ENCODE measurements at places on chromosomes 7 and 10.

DNA sequence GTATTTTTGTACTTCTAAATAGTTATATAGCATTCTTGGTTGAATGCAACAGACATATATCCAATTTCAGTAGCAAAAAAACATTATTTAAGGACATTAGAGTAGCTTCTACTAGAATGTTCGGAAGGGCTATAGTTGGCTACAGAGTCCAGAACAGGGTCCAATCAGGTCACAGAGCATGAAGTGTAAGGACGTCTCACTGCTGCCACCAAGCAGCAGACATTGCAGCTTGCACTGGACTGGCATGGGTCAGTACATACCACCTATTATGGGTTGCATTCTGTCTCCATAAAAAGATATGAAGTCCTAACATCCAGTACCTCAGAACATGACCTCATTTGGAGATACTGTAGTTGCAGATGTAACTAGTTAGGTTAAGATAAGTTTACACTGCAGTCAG is 87.3 kb downstream of the LHFPL3 start:
- no peak for DNase-seq

- no peak for DNase-seq
Measured at GRCh38 chr10:92574548-92575261, 812 bp upstream of the IDE start.

DNA sequence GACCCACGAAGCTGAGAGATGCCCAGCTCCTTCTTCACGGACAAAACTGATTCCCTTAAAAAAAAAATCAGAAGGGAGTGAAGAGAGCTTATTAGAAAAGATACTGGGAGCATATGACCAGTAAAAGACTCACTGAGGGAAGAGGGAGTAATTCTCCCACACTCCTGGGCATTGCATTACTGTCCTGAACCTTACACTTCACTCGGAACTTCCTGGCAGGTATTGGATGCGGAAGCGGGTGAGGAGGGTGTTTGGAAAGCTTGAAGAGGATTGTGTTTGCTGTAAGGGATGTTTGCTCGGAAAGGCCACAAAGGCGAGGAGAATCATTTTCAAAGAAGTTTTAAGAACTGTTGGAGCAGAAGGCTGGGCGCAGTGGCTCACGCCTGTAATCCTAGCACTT is 375 bp downstream of the HKDC1 start:
- no peak for DNase-seq

- peak; percentile 95 for DNase-seq
Measured at GRCh38 chr10:31940839-31941653, 12.4 kb upstream of the ARHGAP12 start.

DNA sequence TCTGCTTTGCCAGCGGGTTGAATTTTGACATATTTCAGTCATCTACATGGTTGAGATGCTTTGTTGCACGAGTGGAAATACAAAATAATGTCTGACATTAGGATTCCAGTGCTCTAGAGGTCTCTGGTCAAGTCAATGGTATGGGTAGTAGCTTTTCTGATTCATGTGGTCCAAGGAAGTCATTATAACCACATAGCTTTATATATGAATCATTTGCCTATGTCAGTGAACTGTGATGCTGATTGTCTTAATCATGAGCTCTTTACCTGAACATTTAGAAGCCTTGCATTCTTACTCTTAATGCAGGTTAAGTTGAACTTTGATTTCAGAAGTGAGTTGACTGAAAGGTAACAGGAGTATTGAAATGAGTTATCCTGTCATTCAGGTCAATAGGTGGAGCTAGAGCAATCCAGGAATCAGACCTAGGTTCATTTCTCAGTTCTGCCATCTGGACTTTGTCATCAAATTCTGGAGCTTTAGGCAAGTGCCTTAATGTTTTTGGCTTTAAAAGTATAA is 3.3 kb downstream of the MAPK8 start:
- peak; percentile 7 for DNase-seq

GRCh38 chr10:79400146-79401004 is 45.0 kb downstream of the ZCCHC24 start:
- DNase-seq: no peak

DNA sequence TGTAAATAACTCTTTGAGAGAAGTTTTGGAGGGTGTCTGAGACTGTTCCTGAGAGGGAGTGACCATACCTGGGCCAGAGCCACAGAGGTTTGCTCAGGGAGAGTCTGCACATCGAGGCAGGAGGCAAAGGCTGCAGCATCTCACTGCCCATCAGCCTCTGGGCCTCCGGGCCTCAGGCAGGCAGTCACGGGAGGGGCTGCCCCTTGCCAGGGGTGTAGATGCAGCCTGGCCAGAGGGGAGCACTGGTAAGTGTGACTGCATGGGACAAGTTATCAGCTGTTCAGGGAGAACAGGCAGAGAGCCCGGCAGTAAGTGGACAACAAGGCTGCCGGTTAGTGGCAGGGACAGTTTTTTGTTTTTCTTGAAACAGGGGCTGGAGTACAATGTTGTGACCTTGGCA is 55.9 kb downstream of the ZNF467 start:
- no peak for DNase-seq

DNA sequence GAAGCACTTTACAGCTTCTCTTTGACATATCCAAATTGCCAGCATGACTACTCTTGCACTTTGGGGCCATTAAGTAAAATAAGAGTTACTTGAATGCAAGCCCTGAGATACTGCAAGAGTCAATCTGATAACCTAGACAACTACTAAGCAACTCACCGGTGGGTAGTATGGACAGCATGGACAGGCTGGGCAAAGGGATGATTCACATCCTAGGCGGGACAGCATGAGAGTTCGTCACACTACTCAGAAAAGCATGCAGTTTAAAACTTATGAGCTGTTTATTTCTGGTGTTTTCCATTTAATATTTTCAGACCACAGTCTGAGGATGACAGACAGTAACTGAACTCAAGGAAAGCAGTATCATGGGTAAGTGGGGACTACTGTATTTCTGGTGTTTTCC is 84.0 kb downstream of the ORC5 start:
- peak; percentile 11 for DNase-seq

DNA sequence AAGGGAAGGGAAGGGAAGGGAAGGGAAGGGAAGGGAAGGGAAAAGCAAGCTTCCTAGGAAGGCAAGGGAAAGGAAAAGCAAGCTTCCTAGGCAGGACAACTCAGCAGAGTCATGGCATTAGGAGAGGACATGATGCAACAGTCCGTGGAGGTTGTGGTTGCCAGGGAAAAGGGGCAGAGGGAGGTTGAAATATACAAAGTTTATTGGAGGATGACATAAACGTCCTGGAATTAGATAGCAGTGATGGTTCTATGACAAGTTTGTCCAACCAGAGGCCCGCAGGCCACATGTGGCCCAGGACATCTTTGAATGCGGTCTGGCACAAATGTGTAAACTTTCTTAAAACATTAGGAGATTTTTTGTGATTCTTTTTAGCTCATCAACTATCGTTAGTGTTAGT is 59.8 kb upstream of the OPN4 start:
- DNase-seq: no peak

DNA sequence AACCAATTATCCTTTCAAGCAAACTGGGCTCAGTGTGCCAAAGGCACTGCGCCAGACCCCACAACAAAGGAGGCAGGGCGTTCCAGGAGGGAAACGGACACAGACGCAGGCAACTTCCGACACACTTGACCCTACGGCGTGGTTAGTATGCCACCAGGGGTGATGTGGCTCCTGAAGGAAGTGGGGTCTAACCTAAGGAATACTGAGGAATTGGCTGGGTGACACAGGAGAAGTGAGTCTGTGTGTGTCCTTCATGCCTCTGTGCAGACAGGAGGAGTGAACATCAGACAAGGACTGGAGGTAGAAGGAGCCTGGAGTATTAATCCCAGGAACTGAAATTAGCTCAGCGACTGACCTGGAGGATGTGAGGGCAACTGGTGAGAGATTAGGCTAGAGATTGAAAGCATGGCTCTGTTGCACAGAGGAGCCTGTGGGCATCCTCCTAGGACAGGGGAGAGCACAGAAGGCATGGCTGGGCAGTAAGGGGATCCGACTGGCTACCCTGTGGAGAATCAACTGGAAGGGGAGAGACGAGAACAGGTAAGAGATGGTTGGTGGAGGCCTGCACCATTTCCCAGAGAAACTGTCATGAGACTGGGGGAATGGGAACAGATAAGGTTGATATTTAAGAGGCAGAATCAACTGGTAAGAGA is 27.8 kb downstream of the GSDME start:
- no peak for DNase-seq

GRCh38 chr10:44261296-44261695 is 123.6 kb downstream of the CXCL12 start:
- no peak for DNase-seq

GRCh38 chr10:91689731-91690168 is 56.9 kb upstream of the PPP1R3C start:
- DNase-seq: peak; percentile 64

- no peak for DNase-seq
Measured at GRCh38 chr10:109062371-109062770, 860.9 kb downstream of the XPNPEP1 start.

DNA sequence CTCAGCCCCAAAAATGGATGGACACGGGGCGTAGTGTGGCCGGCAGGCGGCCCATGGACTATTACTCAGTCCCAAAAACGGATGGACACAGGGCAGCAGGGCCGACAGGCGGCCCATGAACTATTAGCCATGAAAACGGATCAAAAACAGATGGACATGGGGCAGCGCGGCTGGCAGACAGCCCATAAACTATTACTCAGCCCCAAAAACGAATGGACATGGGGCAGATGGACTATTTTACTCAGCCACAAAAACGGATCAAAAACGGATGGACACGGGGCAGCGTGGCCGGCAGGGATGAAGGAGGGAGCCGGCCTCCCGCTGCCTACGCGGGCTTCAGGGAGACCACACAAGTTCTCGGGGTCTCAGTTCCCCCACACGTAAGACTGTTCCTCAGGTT is 32.9 kb downstream of the GPER1 start:
- no peak for DNase-seq

GRCh38 chr7:57176928-57177635 is 44.8 kb upstream of the ZNF479 start:
- no peak for DNase-seq

DNA sequence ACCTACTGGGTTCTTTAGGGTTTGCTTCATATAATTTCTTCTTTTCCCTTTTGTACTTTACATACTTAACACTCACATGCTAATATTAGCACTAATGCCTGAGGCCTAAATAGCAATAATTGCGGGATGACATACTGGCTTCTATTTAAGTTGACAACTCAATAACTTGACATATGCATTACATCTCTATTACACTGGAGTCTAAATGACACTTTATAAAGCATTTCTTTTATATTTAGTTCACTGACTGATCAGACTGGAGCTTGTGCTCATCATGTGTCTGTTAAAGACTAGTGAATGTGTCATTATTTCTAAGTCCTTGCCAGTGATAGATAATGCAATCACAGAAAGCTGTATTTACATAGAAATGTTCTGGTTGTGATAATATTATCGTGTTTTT is 472.1 kb upstream of the SEMA3A start:
- no peak for DNase-seq

DNA sequence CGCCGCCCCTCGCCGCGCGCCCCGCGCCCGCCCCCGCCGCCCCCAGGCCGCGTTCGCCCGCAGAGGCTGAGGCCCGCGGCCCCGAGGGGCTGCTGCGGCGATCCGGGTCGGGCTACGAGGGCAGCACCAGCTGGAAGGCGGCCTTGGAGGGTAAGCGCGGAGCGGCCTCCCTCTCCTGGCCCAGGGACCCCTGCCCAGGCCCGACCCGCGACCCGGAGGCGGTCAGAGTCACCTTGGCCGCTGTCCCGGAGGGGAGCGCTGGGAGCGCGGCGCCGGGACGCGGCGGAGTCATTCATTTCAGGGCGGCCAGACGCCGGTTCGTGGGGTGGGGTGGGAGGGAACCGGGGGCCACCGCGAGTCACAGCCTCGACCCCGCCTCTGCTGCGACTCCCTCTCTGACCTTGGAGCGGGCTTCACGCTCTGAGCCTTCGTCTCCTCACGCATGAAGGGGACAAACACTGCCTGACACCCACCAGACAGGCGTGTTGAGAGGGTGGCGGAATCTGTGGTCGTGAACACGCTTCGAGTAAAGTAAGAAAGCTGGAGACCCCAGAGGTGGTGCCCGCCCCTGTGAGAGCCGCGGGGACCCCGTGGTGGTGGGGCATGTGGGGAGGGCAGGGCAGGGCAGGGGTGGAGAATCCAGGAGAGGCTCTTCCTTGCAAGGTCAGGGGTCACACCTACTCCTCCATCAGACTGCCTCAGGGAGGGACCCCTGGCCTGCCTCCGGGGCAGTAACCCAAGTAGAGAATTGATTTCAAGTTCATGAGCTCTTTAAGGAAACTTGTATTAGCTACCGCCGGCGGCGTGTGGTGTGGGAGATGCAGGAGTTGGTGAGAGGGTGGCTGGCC is 707 bp downstream of the CLEC2L start:
- DNase-seq: no peak

GRCh38 chr10:4130685-4131084 is 345.7 kb upstream of the KLF6 start:
- DNase-seq: no peak

- DNase-seq: no peak
Measured at GRCh38 chr10:78199759-78200158, 166.1 kb downstream of the RPS24 start.

DNA sequence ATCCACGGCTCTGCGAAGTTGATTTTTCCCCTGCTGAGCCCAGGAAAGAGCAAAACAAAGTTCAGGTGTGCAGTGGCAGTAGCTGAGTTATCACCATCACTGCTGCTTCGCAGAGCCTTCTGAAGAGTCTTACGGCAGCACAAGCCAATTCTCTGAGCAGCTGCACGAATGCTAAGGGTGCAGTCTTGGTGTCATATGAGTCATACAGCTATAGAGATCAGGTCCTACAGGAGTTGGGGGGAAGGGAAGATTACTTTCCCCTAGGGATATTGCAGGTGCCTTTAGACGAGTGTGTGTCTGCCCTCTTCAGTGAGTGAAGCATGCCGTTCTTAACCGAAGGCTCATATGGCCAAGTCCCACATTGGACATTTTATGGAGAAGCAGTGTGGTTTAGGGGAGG is 227.8 kb downstream of the CELF2 start:
- no peak for DNase-seq

DNA sequence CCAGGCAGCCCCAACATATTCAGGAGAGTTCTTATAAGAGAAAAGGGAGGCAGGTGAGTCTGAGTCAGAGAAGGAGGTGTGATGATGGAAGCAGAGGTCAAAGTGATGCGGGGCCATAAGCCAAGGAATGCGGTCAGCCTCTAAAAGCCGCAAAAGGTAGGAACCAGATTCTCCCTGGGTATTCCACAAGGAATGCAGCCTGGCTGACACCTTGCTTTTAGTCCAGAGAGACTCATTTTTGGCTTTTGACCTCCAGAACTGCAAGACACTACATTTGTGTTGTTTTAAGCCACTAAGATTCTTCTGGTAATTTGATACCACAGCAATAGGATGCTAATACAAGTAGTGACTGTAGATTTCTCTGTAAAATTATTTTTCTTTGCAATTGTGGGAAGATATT is 151.5 kb upstream of the EEPD1 start:
- DNase-seq: no peak

GRCh38 chr7:34165466-34165865 is 260.1 kb downstream of the BMPER start:
- peak; percentile 47 for DNase-seq

GRCh38 chr10:22992621-22993020 is 64.8 kb downstream of the ARMC3 start:
- DNase-seq: no peak

GRCh38 chr10:43981232-43981631 is 332.6 kb upstream of the ZNF32 start:
- DNase-seq: no peak

Data from stromal cell of bone marrow (primary cell).